Iris pigment epithelial cell (primary cell): ENCODE measurements at places on chromosomes 3 and 15.
A peak's percentile ranks its signal among the peaks of the same experiment; 100 is the strongest.

- DNase-seq, result no peak
Measured at GRCh38 chr3:124666067-124666466, 64.2 kb upstream of the UMPS start.

GRCh38 chr15:80561500-80561899, 133.6 kb upstream of the ABHD17C start:
- peak; percentile 51 for DNase-seq

DNA sequence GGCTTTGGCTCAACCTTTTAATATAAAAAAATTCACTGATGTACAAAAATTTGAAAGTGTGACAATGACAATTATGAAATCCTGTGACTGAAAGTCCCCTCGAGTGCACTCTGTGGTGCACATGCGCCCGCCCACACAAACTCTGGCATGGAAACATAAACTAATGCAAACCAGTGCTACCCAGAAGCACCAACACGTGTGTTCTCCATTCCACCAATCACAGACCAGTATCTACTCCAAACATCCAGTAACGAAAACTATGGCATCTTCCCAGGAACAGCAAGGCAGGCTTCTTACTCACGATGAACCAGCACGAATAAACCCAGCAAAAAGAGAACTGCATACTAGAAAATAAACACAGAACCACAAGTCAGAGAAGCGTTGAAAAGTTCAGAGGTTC, 11.7 kb upstream of the NMB start:
- DNase-seq, result peak; percentile 36

DNA sequence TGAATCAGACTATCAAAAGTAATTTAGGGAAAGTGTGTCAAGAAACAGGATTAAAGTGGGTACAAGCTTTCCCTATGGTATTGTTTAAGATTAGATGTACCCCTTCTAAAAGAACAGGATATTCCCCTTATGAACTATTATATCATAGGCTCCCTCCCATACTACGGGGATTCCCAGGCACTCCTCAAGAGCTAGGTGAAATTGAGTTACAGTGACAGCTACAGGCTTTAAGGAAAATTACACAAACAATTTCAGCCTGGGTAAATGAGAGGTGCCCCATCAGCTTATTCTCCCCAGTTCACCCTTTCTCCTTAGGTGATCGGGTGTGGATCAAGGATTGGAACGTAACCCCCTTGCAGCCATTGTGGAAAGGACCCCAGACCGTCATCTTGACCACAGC, 240.8 kb upstream of the CNTN6 start:
- DNase-seq, result no peak

DNA sequence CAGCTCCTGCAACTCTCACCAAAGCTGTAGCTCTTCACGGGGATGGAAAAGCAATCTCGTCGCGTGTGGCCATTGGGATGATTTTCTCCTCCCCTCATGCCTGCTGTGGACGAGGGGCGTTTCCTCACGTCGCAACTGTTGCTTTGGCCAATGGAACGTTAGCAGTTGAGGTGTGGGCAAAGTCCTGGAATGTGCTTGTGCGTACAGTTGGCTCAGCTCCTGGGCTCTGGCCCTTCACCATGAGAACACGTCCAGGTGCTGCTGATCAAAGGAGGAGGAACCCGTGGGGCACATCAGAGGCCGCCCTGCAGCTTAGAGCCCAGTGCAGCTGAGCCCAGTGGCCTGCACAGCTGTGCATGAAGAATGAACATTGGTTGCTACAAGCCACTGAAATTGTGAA, 186.1 kb downstream of the TJP1 start:
- no peak for DNase-seq

DNA sequence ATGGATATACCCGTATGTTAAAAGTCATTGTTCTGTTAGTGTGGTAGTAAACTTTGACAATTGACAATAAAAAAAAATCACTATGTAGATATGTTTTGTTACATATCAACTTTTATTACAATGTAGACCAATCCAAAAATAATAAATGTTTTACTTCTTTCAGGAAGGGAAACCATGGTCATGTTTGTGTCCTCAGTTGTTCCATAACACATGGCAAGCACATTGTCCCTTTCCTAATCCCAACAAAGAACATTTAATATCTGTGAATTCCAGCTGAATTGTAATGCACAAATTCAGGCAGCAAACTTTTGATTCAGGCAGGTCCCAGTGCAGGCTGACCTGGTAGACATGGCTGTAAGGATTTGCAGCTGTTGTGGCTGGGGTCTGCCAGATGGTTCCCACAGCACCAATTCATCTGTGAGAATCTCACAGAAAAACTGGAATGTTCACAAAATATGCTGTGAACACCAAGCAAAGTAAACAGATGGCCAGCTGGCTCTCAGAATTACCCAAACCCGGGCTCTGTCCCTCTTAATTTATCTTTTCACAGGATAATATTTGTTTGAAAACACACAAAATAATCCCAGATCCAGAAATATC, 1.9 kb upstream of the SPG21 start:
- DNase-seq, result no peak

DNA sequence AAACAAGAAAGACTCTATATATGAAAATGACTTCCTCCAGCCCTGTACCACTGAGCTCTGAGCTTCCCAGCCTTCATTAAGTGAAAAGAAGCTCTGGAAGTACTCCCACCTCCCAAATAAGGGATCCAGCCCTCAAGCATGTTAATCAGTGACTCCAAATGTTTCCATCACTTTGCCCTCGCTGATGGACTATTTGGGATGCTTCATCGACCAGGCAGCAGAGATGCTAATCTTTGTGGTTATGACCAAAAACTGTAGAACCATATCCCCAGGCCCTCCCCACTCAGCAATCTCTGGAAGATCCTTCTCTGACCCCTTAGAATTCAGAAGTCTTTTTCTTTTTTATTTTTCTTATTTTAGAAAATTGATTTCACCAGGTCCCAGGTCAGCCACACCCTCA, 2.3 kb upstream of the CTDSPL start:
- no peak for DNase-seq

DNA sequence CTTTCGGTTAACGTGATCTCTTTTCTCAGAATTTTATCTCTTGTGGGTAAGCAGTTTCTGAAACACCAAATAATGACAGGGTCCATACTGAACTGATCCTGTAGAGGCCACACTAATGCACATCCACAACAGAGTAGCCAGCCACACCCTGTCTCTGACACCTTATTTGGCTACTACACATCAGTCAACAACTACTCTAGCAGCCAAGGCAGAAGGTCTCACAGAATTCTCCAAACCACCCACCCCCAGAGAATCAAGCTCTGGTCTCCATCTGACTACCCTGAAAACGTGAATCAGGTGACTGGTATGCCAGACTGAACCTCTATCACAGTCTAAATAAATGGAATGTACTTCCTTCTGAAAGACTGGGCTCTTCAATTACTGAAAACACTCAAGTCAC, 38.0 kb downstream of the EDC3 start:
- peak; percentile 63 for DNase-seq

DNA sequence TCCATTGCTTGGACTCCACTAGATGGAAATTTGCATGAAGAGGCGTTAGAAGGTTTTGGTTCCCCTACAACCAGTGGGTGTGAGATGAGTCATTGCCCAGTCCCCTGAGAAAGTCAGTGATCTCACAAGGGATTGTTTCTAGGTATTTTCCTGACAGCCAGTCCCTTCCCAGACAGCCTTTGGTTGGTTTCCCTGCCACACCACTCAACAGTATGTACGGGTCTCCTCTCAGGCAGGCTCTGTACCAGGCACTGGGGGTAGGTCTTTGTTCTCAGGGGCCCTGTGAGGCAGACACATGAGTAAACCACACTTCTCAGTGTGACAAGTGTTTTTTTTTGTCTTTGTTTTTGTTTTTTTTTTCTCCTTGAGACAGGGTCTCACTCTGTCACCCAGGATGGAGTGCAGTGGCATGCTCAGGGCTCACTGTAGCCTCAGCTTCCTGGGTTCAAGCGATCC, 4.0 kb downstream of the LAMP3 start:
- peak; percentile 88 for DNase-seq

- DNase-seq, result peak; percentile 93
Measured at GRCh38 chr3:157436583-157437291, at the start of gene PTX3. TSS of gene PTX3 (plus strand) at chr3:157436850. CDS start at chr3:157436934, 84 bp downstream.

GRCh38 chr3:100662113-100662823, 47.0 kb upstream of the TFG start:
- DNase-seq, result peak; percentile 63

DNA sequence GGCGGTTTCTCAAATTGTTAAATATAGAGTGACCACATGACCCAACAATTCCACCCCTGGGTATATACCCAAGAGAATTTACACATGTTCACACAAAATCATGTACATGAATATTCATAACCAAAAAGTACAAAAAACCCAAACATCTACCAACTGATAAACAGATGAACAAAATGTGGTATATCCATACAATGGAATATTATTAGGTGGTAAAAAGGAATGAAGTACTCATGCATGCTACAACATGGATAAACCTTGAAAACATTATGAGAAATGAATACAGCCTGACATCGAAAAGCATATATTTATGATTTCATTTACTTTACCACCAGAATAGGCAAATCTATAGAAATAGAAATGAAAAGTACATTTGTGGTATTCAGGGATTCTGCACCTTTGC, 7.4 kb downstream of the PLCB2 start:
- no peak for DNase-seq
